ENCODE measurements at places on chromosomes 16 and 17. TPM values are rescaled to one million over a fixed set of nuclear protein-coding genes. Genes with fewer than 3 reads are reported as not detected.

The RNFT1 gene
- 19.8 TPM for total RNA-seq

The EFNB3 gene
- total RNA-seq: 0.83 TPM

The OR3A2 gene
- 0.50 TPM for total RNA-seq

The KRT9 gene
- total RNA-seq: not detected

The SCARF1 gene
- 0.83 TPM for total RNA-seq

The NPEPPS gene
- total RNA-seq: 161 TPM

The PERCC1 gene
- not detected for total RNA-seq

The TBX2 gene
- 134 TPM for total RNA-seq

The PSKH1 gene
- total RNA-seq: 14.5 TPM

The UNC13D gene
- 2.3 TPM for total RNA-seq

The PPP1R1B gene
- total RNA-seq: 0.66 TPM

The KLHL10 gene
- 0.29 TPM for total RNA-seq

The IL21R gene
- 2.2 TPM for total RNA-seq

The ZDHHC1 gene
- total RNA-seq: 9.9 TPM

The GAST gene
- not detected for total RNA-seq

The ASGR2 gene
- not detected for total RNA-seq

The CIBAR2 gene
- not detected for total RNA-seq

The KRT16 gene
- not detected for total RNA-seq

The USP6 gene
- not detected for total RNA-seq
